ENCODE measurements at places on chromosomes 3 and 15.

GRCh38 chr15:75231836-75232235 is 26.3 kb upstream of the GOLGA6C start:
- DNase-seq, result no peak

- no peak for DNase-seq
Observed at GRCh38 chr3:30231277-30232141, 374.9 kb upstream of the TGFBR2 start.

- DNase-seq, result no peak
Observed at GRCh38 chr15:81001152-81002008, 657 bp downstream of the TLNRD1 start.

GRCh38 chr15:98969126-98969735 is 38.4 kb downstream of the PGPEP1L start:
- no peak for DNase-seq

DNA sequence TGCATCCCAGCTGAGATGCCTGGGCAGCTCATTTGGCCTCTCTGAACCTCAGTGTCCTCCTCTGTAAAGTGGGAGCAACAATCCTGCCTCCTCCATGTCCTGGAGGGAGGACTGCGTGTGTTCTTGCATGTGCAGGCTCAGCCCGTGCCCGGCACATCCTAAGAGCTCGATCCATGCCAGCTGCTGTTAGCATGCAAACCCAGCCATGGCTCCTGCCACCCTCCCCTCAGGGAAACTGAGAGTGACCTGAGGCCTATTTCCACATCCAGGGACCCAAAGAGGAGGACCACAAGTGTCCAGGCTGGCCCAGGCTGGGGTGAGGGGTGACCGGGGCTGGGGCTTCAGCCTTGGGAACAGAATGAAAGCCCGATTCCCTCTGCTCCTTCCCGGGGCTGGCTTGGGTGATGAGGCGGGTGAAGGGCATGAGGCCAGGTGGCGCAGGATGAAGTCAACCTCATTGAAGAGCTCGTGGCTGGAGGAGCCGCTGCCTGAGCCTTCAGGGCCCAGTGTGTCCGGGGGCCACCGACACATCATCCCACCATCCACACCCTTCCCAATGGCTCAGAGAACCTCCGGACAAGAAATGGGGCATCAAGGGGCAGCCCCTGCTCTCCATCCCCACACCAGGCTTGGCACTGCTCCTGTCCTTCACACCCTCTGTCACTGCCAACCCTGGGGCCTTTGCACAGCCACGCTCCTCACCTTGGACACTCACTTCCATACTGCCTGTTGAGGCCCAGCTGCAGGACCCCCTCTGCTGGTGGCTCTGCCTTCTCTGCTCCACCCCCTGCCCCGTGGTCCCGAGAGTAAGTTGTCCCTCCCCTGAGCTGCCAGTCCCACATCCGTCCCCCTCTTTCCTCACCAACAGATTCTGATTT is 42.5 kb downstream of the ADAMTS7 start:
- no peak for DNase-seq

GRCh38 chr15:73937296-73937695 is 11.0 kb downstream of the LOXL1 start:
- no peak for DNase-seq

GRCh38 chr3:135905058-135905724 is 60.3 kb upstream of the PPP2R3A start:
- DNase-seq, result no peak

Measured in hematopoietic multipotent progenitor cell treated with erythropoietin and hydrocortisone succinate and interleukin-3 and kit ligand, for 8 days (in vitro differentiated cells).